ENCODE measurements at places on chromosomes 16 and 17. TPM values are rescaled to one million over a fixed set of nuclear protein-coding genes. Genes with fewer than 3 reads are reported as not detected.

DNA sequence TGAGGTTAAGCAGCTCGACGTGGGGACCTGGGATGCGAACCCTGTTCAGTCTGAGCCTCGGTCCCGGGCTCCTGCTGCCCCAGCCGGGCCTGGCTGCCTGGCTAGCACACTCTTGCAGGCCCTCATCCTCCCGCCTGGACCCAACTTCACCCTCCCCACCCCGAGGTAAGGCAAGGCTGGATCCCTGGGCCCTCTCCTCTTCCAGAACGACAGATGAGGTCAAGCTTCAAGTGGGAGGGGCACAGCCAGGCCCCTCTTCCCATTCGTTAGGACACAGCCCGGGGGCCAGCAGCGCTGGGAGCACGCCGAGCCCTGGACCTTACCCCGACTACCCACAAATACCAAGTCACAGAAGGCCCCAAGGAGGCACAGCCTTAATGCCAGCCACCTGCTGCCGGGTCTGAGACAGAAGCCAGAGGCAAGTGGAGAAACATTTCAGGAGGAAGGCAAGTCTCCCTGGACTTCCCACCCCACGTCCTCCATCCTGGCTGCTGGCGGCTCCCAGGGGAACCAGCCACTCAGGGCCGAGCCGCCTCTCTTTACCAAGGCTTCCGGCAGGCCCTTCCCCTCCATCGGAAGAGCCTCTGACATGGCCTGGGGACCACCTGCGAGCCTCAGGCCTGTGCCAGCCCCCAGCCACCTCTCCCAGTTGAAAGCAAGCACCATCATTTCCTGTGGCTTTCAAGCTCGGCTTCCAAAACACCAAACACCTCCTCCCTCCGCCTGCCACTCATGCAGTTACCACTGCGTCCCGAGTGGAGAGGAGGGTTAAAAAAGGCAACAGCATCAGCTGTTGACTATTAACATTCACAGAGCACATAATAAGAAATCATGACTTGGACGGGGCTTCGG lies 59.9 kb downstream of the RPH3AL start:
- no peak for DNase-seq

GRCh38 chr16:61421111-61421510 lies 615.1 kb downstream of the CDH8 start:
- no peak for DNase-seq

DNA sequence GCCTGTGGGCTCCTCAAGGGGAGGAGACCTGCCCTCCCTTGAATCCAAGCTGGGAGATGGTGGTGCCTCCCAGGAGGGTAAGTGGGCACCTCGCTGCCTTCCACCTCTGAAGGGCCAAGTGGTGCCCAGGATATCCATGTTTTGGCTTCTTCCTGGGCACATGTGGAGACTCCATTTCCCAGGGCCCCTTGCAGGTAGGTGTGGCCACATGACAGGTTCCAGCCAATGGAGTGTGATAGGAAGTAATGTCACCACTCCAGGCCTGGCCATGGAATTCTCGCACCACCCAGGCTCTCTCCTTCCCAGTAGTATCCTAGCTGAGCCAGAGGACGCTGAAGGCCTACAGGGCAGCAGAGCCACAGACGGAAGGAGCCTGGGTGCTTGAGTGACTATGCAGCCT lies 17.6 kb upstream of the PEMT start:
- no peak for DNase-seq

CD300A gene
- polyA plus RNA-seq = 1.2 TPM

DNA sequence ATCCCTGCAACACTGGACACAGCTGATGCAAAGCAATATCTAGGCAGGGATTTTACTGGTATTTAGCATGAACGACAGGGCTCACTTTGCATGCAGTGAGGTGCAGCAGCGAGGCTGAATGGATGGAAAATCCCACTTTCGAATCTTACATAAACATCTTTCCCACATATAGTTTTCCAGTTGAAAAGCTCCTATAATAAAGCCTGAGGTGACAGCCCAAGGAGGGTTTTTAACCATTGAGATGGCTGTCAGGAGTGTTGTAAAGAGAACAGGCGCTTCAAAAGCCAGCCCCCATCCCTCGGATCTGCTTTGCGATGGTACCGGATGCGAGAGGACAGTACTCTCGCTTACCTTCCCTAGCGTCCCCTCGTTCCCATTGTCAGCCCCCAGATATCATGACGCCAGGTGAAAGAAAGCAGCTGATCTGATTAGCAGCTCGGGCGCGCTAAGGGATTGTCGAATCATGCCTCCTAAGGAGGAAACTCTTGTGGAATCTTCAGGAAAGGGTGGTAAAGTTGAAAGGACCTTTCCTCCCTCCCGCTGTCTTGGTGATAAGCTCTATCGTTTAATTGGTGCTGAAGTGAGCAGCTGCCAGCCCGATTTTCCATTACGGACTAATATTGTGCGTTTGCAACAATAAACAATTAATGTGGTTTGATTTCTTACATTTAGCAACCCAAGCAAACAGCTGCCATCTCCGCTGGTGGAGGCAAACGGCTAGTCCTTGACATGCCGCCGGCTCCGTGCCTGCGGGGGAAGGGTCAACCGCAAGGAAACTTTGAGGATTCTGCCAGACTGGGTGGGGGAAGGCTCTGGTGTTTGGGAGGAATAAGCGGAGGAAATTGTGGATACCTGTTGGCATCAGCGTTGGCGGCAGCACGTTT lies 1.8 kb downstream of the CDH8 start:
- no peak for DNase-seq

GRCh38 chr17:76086384-76086783 lies 7.4 kb downstream of the ZACN start:
- DNase-seq = no peak

KRT39 gene
- polyA plus RNA-seq = 7.2 TPM

DNA sequence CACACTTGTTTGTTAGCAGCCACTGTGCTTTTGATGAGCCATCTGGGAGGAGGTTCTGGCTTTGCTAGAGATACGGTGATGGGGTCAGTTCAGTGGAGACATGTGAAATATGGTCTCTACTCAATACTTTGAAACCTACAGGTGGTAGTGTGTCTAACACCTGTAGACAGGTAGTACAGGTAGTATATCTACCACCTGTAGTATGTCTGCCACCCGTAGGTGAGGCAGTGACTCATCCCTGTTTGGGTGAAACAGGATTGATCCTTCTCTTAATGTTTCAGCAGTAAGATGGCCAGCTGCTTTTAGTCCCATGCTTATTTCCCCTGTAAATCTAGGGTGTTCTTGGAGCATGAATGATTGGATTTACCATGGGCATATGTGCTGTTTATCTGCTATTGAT lies 240.8 kb downstream of the SNX29 start:
- DNase-seq = no peak

TMEM107 gene
- 5.7 TPM for polyA plus RNA-seq

DOC2A gene
- polyA plus RNA-seq = 0.61 TPM

INCA1 gene
- polyA plus RNA-seq = 5.0 TPM

GRCh38 chr17:29825604-29826003 lies 104.4 kb downstream of the SSH2 start:
- no peak for DNase-seq

DNA sequence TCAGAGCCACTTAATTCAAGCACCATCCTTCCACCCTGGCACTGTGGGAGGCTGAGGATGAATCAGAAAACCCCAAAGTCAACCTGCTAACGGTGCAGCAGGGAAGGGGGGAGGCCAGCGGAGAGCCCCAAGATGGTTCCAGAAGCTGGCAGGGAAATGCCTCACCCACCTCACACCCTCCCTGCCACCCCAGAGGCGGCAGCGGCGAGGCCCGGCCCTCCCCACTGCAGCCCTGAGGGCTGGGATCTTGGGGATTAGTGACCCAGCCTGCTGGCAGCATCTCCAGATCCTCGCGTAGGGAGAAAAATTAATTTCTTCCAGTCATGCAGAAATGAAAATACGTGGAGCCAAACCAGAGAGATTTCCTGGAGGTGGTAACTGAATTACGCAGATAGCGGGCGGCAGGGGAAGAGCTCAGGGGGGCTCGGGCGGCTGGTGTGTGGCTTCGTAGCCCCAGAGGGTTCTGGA lies 38.2 kb downstream of the CBFA2T3 start:
- no peak for DNase-seq

- no peak for DNase-seq
Measured at GRCh38 chr16:58723109-58723508, 11.0 kb downstream of the GOT2 start.

DNA sequence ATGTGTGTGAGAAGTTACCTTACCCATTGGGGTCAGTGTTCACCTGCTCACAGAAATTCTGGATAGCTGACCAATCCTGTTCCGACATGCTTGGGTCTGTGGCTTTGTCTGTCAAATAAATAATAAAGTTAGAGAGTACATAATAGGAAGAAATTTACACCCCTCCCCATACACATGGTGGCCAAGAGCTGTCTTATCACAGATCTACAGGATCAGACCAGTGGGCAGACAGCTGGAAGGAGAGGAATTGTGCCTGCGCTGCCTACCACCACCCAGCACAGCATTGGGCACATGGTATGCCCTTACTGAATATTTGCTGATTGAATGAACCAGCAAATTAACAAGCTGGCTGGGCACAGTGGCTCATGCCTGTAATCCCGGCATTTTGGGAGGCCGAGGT lies 14.6 kb downstream of the GGA2 start:
- DNase-seq = no peak

DNA sequence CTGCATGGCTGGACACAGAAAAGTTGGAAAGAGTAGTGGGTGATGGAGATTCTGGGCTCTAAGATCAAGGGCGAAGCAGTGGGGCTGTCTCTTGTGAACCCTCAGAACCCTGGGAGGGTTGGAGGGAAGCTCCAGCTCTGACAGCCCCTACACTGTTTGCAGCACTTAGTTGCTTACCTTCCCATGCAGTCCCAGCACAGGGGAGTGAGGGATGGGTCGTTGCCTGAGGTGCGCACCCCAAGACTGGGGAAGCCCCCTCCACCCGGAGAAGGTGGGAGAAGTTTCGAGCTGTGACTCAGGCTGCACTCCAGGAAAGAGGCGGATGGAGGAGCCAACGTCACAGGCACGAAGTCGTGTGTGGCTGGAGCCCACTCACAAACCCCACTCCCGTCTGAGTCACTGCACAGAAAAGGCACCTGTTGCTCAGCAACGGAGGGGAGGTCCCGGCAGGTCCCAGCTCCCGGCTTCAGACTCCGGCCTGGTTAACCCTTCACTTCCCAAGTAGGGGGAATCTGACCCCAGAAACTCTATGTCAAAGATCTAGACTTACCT lies 60.1 kb downstream of the AIPL1 start:
- no peak for DNase-seq

DNA sequence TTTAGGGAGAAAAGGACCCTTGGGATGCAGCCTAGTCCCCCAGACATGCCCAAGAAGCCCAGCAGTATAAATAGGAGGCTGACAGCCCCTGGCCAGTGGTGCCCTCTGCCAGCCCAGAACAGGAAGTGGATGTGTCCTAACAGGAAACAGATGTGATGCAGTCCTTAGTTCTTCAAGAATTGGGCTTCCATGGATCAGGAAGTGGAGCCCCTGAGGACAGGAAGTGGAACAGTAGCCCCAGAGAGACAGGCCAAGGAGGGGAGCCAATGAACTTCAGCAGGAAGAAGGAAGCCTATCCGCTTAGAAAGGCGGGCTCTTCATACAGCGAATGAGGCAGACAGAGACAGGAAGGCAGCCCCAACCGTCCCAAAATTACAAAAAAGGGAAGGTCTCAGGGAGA lies 7.2 kb downstream of the CTF1 start:
- DNase-seq = no peak

KIF18B gene
- polyA plus RNA-seq = 7.7 TPM

GRCh38 chr16:13866073-13866472 lies 53.9 kb upstream of the ERCC4 start:
- no peak for DNase-seq

TMEM100 gene
- 8.0 TPM for polyA plus RNA-seq

DNA sequence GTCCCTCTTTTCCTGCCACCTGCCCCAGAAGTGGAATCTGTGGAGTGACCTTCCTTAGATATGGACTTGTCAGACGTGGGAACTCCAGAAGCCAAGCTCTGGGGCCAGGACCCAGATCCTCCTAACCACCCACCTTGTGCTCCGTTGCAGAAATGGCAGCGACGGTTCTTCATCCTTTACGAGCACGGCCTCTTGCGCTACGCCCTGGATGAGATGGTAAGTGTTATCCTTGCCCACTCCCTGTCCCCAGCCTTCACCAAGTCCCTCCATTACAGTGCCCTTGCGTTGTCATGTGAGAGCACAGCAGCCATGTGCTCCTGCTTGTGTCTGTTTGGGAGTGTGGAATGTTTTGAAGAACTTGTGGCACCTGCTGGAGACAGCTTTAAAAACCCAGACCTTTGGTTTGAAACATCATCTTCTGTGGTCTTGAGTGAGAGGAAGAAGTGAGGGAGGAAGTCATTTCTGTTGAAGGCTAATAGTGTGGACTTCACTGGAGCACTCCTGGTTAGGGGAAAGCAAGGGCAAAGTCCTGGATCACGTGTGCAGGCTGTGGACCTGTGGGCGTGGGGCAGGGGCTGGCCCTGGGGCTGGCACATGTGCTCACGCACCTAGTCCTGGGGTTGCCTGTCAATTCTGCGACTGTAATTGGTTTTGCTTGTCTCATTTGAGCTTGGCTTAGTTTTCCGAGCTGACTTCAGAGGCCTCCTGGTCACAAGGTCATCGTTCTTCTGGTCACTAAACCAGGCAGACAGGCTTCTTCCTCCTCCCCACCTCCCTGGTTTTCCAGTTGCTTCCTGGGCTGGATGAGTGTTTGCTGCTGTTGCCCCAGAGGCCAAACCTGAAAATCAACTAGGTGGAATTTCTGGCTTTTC lies 35.8 kb downstream of the MPRIP start:
- no peak for DNase-seq

DNA sequence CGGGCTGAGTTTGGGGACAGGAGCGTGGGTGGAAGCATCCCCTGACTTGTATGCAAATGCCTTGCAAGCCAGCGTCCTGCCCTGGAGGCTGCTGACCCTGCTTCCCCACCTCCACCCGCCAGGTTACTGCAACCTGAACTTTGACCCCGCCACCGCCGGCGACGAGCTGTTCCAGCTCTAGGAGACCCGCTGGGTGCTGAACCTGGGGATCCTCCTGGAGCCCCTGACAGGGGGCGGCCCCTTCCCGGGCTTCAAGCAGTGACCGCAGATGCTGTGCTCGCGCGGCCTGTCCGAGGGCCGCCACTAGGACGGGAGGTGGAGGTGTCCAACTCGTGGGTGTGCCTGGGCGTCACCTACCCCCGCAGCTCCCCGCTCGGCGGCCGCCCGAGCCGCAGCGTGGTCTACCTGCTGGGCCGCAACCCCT lies 10.7 kb upstream of the SLC16A5 start:
- no peak for DNase-seq

DNA sequence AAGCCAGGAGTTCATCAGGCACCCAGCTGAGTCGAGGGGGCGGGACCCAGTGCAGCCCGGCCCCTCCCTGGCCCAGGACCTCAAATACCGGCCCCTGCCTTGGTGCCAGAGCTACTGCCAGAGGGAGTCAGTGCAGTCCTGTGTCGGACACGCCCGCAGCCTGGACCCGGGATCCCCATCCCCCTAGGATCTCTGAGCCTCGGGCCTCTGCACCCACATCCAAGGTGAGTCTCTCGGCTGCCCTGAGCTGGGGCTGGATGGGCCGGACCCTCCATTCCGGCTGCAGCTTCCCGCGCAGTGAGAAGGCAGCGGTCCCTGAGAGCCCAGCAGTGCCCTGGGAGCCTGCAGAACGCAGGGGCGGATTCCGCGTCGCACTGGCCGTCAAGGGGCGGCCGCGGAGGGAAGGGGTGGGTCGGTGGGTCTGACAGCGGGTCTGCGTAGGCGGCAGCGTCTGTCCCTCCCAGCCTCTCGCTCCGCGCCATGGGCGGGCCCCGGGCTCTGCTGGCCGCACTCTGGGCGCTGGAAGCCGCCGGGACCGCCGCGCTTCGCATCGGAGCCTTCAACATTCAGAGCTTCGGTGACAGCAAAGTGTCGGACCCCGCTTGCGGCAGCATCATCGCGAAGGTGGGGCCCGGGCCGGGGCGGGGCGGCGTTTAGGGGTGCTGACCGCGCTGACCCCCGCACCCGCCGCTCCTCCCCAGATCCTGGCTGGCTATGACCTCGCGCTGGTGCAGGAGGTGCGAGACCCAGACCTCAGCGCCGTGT lies at the start of gene DNASE1L2:
DNASE1L2 (plus strand) TSS at position 108 of the 765 bp plus-strand sequence; CDS start at position 481, 373 bp downstream.
- no peak for DNase-seq

Measured in forelimb muscle (tissue), 1 donor.